ENCODE measurements at places on chromosomes 16 and 17.

GRCh38 chr16:982145-983043, 824 bp downstream of the SOX8 start:
- no peak for DNase-seq

GRCh38 chr17:79361873-79362771, 248.7 kb downstream of the RBFOX3 start:
- no peak for DNase-seq

- DNase-seq: no peak
Measured at GRCh38 chr16:84096447-84097005, 20.2 kb downstream of the MBTPS1 start.

DNA sequence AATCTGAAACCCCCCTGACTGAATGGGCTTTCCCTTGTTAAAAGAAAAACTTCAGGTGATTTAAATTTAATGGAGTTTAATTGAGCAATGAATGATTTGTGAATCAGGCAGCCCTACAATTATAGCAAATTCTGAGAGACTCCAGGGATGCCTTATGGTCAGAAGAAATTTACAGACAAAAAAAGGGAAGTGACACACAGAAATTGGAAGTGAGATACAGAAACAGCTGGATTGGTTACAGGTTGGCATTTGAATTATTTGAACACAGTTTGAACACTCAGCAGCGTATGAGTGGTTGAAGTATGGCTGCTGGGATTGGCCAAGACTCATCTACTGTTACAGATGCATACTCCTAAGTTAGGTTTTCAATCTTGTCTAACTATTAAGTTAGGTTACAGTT, 19.0 kb upstream of the CPHXL start:
- DNase-seq: no peak

- peak; percentile 16 for DNase-seq
Measured at GRCh38 chr16:50263060-50263909, 3.1 kb upstream of the ADCY7 start.

- DNase-seq: no peak
Measured at GRCh38 chr17:27808628-27809027, 8.3 kb upstream of the NOS2 start.

DNA sequence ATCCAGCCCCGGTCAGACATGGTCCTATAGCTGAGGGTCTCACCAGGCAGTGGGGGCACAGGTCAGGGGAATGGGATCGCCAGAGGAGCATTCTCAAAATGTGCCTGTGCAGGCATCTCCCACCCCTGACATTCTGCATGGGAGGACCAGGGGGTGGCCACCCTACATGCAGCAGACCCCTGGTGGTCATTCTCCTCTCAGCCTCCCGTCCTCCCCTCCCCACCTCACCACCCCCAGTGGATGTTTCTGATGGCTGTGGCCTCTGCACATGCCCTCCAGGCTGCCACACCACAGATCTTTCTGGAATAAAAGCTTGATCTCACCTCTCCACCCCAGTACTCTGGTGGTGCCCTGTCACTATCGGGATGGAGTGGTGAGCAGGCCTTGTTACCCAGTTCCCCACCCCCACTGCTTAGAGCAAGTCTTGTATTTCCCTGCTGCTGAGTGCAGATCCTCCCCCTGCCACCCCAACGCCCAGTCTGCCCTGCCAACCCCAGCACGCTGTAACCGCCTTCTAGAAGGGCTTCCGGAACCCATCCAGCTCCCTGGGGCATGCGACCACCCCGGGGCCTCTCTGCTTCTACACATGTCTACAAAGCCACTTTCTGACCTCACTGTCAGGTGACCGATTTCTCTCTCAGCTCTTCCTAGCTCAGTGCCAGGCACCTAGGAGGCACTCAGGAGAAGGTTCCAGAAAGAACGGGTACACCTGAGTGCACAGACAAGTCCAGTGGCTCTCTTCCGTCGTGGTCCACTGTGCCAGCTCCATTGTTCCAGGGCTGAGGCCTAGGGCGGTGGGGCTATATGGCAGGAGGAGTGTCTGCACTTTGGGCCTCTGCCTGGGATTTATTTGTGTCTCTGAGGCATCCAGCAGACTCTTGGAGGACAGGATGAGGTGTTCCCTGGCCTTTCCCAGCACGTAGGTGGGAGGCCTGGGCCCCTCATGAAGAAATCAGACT, 9.3 kb downstream of the TBC1D24 start:
- no peak for DNase-seq

- peak; percentile 97 for DNase-seq
Measured at GRCh38 chr16:10828851-10829366, 10.3 kb upstream of the TVP23A start.

GRCh38 chr17:73749928-73750605, 105.8 kb upstream of the SDK2 start:
- no peak for DNase-seq

DNA sequence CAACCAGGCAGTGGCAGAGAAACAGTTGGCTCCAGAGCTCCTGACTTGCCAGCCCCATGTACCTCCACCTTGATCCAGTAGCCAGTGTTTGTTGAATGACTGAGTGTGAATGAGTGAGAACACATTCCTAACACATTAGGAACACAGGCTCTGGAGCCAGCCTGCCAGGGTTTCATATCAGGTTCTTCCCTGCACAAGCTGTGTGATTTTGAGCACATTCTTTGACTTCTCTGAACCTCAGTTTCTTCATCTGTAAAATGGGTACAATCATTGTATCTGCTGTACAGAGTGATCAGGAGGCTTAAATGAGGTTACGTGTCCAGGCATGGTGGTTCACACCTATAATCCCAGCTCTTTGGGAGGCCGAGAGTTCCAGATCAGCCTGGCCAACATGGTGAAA, 13.3 kb upstream of the RMI2 start:
- no peak for DNase-seq
